Brain (organoid and tissue), 16 donors: ENCODE measurements at places on chromosomes 4 and X. TPM values are rescaled to one million over a fixed set of nuclear protein-coding genes. Genes with fewer than 3 reads are reported as not detected.

BTC gene
- not detected for polyA plus RNA-seq

LSM6 gene
- polyA plus RNA-seq = 17.0 TPM

XAGE2 gene
- not detected for polyA plus RNA-seq

F8 gene
- 7.3 TPM for polyA plus RNA-seq

DNA sequence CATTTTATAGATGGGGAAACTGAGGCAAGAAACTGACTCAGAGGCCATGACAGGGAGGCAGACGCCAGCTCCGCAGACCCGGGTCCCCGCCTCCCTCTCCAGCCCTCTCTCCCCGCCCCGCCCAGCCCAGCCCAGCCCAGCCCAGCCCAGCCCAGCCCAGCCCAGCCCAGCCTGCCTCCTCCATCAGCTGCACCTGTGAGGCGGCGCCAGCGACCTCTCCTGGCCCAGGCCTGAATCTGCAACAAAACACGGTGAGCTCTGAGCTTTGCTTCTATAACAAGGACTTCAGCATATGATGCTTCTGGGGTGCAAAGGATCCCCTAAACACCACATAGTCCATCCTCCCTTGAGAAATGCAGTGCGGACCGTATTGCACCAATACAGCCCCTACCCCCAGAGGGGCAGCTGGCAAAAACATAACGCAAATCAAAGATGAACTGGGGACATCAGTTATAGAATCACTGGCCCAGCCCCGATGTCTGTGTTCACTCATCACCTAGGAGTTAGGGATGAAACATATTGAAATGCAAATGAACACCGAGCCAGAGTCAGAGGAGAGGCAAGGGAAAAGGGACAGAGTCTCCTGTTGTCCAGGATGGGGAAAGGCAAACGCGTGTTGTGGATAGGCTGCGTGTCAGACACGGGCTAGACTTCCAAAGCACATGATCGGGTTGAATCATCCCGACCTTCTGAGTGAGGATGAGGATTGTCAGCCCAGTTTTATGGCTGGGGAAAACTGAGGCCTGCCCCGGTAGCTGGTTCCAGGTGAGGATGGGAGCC is 216.1 kb upstream of the PSAPL1 start:
- no peak for DNase-seq

DNA sequence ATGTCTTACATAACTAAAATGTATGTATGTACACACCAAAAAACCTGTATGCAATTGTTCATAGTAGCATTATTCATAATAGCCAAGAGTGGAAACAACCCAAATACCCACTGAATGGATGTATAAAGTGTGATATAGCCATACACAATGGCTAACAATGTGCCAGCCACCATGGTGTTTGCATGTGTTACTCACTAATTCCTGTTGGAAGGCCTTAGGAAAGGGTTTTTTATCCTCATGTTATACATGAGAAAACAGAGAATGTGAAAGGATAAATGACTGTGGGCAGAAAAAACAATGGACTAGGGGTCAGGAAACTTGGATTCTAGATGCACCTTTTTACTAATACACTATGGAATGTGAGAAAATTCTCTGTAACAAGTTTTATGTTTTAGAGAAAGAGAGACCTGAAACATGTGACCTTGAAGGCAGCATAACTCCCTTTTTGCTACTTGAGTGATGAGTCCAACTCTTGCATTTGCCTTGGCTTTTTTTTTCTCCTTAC is 55.7 kb downstream of the TIGD2 start:
- DNase-seq = no peak

DNA sequence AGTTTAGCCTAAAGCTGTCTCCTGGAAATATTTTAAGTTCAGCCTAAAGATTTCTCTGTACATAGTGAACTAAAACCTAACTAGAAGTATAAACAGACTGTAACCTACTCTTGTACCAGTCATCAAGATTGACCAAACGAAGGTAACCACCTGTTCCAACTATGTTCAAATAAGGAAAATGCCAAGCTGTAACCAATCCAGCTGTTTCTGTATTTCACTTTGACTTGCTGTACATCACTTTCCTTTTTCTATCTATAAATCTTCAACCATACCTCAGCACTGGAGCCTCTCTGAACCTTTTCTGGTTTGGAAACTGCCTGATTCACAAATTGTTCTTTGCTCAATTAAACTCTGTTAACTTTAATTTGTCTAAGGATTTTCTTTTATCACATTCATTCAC is 3.1 kb upstream of the CYSLTR1 start:
- no peak for DNase-seq

DNA sequence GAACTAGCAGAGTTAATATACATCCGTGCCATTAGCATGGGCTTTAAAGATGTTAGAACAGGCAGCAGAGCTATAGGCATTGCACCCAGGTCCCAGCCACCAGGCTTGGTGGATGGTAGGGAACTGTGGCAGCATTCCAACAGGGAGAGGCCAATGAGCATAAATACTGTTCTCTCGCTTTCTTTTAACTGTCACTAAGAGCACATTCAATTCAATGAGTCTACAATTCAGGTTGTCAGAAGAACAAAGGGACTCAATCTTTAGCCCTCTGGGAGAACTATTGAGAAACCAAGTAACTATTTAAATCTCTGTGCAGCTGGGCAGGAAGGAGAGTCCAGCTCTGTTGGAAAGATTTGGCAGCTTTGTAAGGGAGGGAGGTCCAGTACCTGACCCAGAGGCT is 165.6 kb downstream of the CHIC1 start:
- DNase-seq = peak; percentile 58

DNA sequence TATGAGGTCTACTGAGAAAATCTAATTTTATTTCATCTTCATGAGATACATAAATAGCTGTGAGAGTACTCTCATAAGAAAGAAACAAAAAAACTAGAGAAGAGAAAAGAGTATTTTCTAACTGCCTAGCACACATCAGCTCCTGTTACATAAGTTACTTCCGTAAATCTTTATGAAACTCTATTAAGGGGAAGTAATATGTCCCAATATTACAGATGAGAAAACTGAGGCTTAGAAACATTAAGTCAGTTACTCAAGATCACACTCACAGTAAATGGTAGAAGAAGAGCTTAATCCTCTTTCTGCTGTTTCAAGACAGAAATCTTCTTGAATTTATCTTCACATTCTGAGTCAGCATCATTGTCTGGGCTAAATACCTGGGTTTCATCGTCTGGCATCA is 164.1 kb downstream of the DTHD1 start:
- DNase-seq = no peak

- no peak for DNase-seq
These were observed 110.8 kb downstream of the SPRY1 start for GRCh38 chr4:123507376-123507775.
